Gastroesophageal sphincter (tissue), 4 donors: ENCODE measurements at places on chromosomes 7 and 10.

- no peak for ATAC-seq
Measured at GRCh38 chr7:48426966-48427555, 255.8 kb downstream of the ABCA13 start.

DNA sequence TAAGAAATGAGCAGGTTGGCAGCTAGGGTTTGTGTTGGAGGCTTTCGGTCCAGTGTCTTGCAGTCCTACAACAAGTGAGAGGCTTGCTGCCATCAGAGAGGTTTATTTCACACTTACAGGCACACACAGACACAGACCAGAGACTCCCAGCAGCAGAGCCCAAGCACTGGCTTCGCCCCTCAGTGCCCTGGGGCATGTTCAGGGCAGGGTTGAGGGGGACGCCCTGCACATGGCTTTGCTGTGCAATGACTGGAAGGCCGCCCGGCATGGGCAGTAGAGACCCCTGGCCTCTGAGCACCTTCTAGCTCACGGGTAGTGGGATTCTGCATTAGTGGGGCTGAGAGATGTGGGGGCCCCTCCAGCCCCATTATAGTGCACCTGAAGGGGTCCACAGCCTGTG lies 3.8 kb downstream of the SPRN start:
- ATAC-seq: no peak

DNA sequence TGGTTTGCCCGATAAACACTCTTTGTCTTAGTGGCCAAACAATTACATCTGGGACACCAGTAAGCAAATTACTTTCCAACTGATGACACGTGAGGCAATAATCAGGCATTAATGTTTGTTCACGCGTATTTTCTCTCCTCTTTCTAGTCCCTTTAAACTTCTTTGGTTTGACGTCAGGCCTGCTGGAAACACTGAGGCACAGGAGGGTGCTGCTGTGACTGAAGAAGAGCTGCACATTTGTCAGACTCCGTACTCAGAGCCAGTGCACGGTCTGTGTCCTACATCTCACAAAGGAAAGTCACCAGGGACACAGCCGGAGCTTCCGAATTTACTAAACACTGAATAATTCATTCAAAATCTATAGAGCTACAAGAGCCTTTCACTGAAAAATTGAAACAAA lies 57.6 kb upstream of the ANAPC16 start:
- no peak for ATAC-seq

DNA sequence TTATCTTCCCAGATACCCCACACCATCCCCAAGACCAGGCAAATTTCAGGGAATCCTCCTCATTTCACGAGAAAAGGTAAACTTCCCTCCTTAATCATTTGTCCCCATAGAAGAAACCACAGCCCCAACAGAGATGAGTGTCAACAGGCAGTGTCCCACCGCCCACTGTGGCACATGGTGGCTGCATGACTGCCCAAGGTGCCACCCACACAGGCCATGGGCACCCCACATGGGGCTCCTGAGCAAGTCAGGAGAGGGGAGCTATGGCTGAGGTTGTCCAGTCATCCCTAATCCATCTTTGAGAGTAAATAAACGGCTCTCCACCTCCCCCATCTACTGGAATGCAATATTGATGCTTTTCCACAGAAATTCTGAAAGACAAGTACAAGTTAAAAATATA lies 44.1 kb downstream of the ANTXRL start:
- ATAC-seq: no peak

DNA sequence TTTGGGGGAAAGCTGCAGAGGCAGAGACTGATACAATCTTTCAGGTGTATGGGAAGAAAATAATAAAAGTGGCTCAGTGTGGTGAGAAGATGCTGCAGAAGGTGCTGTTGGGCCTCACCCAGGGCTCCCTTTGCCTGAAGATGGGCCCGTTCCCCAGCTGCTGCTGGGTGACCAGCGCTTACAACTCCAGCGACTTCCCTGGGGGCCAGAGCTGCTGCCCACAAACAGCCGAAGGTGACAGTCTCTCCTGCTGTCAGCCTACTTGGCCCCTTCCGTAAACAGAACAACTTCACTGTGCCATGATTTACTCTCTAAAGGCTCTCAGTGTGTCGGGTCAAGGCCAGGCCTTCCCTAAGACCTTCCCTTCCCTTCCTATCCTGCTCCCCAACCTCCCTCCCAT lies 93.6 kb upstream of the PCBD1 start:
- ATAC-seq: no peak

GRCh38 chr10:8566737-8567136 lies 512.2 kb downstream of the GATA3 start:
- ATAC-seq: no peak

GRCh38 chr10:1454428-1454827 lies 282.9 kb downstream of the ADARB2 start:
- ATAC-seq: no peak

GRCh38 chr7:24152356-24152755 lies 131.6 kb upstream of the NPY start:
- no peak for ATAC-seq

- ATAC-seq: no peak
Measured at GRCh38 chr10:111323389-111323966, 246.6 kb downstream of the ADRA2A start.

- ATAC-seq: no peak
Measured at GRCh38 chr7:55770778-55771177, 91.8 kb downstream of the SEPTIN14 start.

- ATAC-seq: no peak
Measured at GRCh38 chr10:132650611-132651250, 113.1 kb downstream of the INPP5A start.

DNA sequence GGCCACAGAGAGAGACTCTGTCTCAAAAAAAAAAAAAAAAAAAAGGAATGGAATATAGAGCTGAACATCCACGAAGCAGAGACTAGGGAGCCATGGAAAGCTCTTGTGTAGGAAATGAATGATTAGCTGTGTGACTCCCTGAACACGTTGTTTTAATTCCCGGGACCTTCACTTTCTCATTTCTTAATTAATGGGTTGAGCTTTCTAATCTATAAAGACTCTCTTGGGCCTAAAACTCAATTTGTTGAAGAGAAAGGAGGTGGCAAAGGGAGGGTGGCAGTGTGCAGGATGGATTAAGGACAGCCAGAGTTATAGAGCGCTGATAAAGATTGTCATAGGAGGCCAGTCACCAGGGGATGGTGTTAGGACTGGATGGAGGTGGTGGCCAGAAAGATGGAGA lies 48.0 kb downstream of the CYCS start:
- no peak for ATAC-seq

- no peak for ATAC-seq
Measured at GRCh38 chr7:151322906-151323305, 18.7 kb upstream of the NUB1 start.

- ATAC-seq: no peak
Measured at GRCh38 chr10:69425511-69426298, 9.0 kb upstream of the TACR2 start.

GRCh38 chr10:79269969-79270368 lies 77.3 kb upstream of the PPIF start:
- no peak for ATAC-seq

DNA sequence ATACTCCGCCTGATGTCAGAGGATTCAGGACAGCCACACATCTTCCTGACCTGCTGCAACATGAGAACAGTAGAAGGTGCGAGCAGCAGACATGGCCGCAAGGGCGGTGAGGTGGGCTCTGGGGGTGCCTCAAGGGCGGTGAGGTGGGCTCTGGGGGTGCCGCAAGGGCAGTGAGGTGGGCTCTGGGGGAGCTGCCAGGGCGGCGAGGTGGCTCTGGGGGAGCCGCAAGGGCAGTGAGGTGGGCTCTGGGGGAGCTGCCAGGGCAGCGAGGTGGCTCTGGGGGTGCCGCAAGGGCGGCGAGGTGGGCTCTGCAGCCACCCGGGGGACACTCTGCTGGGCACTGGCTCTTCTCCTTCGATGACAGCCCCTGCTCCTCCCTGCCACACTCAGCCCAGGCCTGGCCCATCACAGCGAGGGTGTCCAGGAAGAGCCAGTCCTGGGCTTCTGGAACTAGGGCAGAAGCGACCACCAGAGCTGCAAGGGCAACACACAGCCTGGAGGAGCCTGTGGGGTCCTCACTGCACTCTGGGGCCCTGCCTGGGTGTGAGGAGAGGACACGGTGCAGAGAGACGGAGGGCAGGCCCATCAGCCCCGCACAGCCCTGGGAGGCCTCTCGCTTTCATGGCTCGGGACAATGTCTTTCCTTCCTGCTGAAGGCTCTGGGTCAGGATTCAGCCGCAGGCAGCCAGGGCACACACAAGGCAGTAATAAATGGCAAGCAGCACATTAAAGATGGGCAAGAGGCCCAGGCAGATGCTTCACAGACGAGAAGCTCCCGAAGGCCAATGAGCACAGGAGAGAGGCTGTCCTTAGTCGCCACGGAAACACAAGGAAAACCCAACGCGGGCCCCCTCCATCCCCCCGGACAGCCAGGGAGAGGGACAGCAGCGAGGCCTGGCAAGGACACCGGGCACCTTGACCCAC lies 42.5 kb downstream of the STK32C start:
- ATAC-seq: no peak

GRCh38 chr7:94350734-94351133 lies 44.0 kb upstream of the COL1A2 start:
- no peak for ATAC-seq

DNA sequence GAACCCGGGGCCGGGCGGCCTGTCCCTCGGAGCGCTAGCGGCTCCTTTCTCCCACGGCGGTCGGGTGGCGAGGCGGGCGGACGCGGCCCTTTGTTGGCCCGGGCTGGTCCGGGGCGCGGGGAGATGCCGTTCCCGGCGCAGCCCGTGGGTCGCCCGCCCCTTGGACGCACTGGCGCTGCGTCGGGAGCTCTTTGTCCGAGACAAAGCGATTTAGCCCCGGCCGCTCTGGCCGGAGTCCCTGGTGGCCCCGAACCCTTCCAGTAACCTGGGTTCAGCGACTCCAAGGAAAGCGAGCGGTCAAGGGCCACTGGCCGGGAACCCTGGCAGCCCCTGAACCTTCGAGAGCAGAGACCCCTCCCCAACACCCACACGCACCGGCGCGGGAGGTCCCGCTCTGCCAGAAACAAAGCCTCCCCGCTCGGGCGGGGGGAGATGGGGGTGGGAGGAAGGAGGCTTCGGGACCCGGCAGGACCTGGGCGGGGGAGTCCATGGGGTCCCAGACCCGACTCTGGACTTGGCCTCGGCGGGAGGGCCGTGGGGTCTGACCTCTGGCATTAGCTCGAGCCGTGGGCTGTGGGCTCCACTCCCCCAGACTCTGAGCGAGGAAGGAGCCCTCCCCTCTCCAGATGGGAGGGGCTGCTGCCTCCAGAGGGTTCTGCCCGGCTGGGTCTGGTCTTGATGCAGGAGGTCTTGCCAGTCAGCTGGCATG lies 836 bp downstream of the DPYSL4 start:
- no peak for ATAC-seq

- ATAC-seq: no peak
Measured at GRCh38 chr10:25278180-25278579, 103.4 kb downstream of the GPR158 start.

GRCh38 chr7:116809636-116810266 lies 52.6 kb upstream of the CAPZA2 start:
- ATAC-seq: peak; percentile 67

- no peak for ATAC-seq
Measured at GRCh38 chr7:84191261-84191660, 3.3 kb downstream of the SEMA3A start.

DNA sequence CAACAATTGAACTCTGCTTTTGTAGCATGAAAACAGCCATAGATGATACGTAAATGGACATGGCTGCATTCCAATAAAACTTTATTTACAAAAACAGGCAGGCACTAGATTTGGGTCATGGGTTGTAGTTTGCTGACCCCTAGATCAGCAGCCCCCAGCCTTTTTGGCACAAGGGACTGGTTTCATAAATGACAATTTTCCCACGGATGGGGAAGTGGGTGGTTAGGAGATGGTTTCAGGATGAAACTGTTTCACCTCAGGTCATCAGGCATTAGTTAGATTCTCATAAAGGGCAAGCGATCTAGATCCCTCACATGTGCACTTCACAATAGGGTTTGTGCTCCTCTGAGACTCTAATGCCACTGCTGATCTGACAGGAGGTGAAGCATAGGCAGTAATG lies 16.5 kb upstream of the ANK3 start:
- no peak for ATAC-seq

GRCh38 chr7:73766556-73767229 lies 3.4 kb downstream of the CLDN3 start:
- ATAC-seq: no peak

DNA sequence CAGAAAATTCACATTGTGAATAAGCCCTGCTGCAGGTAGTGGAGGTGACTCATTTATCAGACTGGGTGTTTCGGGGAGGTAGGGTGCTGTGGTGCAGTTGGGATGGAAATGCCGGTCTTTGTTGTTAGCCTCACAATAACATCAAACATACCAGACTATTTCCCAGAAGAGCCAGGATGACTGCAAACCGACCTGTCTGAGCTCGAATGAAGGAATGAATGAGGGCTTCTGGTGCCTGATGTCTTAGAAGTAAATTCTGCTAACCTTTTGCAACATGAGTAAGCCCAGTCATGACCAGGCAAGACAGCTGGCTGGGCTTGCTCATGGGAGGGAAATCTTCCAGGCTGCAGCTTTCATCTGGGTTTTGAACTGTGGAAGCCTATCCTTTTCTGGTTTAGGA lies 2.4 kb upstream of the VDAC2 start:
- ATAC-seq: no peak

GRCh38 chr10:92699518-92700381 lies 10.0 kb downstream of the HHEX start:
- peak; percentile 26 for ATAC-seq

- ATAC-seq: no peak
Measured at GRCh38 chr10:69480068-69480412, 28.8 kb downstream of the TSPAN15 start.

GRCh38 chr10:78359640-78360091 lies 326.0 kb downstream of the RPS24 start:
- ATAC-seq: peak; percentile 7

DNA sequence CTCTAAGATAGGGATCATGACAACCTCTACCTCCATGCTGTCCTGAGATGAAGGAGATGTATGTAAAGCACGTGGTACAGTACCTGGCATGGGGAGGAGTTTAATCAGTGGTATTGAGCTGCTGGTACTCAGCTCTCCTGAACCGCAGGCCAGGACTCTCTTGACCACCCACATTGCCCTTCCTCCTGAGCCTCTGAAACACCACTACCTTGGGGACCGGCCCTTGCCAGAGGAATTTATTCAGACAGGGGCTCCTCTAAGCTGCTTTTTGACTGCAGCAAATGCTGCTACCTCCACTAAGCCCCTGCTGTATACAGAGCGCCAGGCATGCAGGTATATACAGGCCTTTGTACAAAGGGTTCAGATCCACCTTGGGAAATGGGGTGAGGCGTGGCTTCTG lies 36.7 kb downstream of the COL13A1 start:
- no peak for ATAC-seq

DNA sequence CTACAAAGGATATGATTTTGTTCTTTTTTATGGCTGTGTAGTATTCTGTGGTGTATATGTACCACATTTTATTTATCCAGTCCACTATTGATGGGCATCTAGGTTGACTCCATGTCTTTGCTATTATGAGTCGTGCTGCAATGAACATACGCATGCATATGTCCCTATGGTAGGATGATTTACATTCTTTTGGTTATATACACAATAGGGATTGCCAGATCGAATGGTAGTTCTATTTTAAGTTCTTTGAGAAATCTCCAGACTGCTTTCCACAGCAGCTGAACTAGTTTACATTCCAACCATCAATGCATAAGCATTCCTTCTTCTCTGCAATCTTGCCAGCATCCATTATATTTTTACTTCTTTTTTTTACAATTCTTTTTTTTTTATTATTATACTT lies 35.6 kb upstream of the FAM13C start:
- no peak for ATAC-seq

GRCh38 chr7:44377681-44378421 lies 52.5 kb upstream of the CAMK2B start:
- ATAC-seq: no peak

- no peak for ATAC-seq
Measured at GRCh38 chr7:24403557-24403956, 119.6 kb downstream of the NPY start.

GRCh38 chr7:5351507-5352265 lies 68.9 kb downstream of the SLC29A4 start:
- no peak for ATAC-seq
